ENCODE measurements at places on chromosomes 1 and 21.

- no peak for DNase-seq
These were observed 5.0 kb upstream of the HHIPL2 start for GRCh38 chr1:222552882-222553281.

DNA sequence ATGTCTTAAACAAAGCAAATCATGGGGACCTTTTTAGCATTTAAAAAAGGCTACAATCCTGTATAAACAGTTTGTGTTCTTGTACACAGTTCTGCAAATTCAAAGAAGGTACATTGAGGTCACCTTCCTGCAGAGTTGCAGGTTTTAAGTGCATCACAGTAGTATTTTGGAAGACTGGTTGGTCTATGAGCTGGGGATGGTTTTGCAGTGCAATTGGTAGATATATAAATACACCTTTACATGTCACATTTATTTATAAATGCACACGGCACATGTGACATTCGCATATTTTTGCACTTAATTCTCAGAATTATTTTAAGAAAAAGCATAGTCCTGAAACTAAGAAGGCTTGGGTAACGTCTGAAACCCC lies 599 bp upstream of the ITPKB start:
- DNase-seq: no peak

DNA sequence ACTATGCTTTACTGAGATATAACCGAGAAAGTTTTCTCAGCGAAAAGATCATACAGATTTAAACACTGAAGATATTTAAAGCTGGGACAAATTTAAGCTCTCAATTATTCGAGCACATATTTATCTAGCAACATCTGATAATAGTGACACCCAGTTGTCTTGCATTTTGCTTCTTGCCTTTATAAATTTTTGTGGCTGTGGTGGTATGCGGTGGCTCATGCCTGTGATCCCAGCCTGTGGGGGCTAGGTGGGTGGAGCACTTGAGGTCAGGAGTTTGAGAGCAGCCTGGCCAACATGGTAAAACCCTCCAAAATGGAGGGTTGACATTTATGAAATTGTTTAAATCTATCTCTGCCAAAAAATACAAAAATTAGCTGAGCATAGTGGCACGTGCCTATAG lies 312.2 kb downstream of the SPATA17 start:
- no peak for DNase-seq

- DNase-seq: no peak
These were observed at the start of gene CD247 for GRCh38 chr1:167518331-167518700. Gene CD247, minus strand, starts transcription at chr1:167518529. Its CDS starts 64 bp downstream, at chr1:167518465.

- peak; percentile 33 for DNase-seq
These were observed 245.0 kb upstream of the B3GALT2 start for GRCh38 chr1:193431265-193431977.

- DNase-seq: no peak
These were observed 2.9 kb upstream of the DIP2A start for GRCh38 chr21:46455575-46456385.

GRCh38 chr1:90501281-90501680 lies 215.8 kb downstream of the BARHL2 start:
- no peak for DNase-seq

DNA sequence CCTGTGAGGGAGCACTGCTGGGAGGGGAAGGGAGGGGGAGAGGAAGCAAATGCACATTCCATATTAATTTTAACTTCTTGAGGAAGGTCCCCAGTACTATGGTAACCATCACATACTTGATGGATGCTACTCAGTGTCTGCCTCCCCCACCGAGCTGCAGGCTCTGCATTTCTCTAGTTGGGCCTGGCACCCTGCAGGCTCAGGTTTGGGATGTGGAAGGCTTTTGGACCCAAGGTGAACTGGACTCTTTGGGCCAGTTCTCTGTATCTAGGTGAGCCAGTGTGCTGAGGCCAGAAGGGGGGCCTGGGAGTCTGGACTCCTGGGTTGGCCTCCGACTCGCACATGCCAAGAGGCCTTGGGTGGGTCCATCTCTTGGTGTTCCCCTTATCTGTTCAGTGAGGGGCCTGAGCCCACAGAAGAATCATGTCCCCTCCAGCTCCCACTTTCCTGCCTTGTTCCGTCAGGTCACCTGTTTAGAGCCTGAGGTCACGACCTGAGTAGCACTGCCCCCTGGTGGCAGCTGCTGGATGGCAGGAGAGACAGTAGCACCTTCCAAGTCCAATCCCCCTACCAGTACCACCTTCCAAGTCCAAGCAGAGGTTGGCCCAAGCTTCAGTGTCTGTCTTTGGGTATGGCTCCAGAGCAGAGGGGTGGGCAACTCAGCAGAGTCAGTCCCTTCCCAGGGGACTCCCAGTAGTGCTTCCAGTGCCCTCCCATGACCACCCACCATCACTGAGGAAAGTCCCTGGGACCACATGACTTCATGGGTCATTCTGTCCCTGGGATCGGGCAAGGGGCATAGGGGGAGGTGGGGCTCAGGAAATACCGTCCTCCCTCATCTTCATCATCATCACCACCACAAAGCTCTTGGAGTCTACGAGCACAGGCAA lies 241.8 kb downstream of the TRABD2B start:
- DNase-seq: peak; percentile 52

DNA sequence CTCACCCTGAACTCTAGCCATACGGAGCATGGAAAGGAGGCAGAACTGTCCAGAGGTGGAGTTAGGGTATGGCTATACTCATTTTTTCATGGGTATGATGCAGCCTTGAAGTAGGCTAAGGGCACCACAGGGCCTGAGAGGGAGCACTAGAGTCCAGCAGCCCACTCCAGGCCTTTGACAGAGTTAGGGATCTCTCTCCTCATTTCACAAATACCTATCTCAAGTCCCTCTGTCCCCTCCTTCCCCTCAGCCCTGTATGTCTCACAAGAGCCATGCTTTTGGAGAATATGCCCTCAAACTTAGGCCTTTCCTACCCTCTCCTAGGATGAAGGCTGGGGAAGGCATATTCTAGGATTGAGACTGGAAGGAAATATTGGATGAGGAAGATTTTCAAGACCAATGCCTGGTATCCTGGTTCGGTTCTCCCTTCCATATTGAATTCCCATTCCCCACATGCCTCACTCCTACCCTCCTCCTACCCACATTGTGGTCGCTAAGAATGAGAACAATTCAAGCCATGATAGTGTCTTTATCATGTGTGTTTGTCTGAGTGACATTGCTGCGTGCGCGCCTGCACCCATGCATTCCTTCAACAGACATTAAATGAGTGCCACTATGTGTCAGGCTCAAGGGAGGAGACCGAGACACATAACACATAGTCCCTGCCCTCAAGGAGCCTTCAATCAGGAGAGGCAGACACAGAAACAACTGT lies 2.6 kb upstream of the NECTIN4 start:
- no peak for DNase-seq

GRCh38 chr1:203507759-203508158 lies 13.8 kb downstream of the OPTC start:
- no peak for DNase-seq

- DNase-seq: no peak
These were observed 81.5 kb downstream of the BEND5 start for GRCh38 chr1:48695161-48695560.

GRCh38 chr1:54305906-54306514 lies 100.2 kb downstream of the SSBP3 start:
- no peak for DNase-seq

GRCh38 chr1:155982106-155982505 lies 3.8 kb upstream of the ARHGEF2 start:
- DNase-seq: no peak

- DNase-seq: no peak
These were observed 12.4 kb downstream of the DLGAP3 start for GRCh38 chr1:34917017-34917416.

DNA sequence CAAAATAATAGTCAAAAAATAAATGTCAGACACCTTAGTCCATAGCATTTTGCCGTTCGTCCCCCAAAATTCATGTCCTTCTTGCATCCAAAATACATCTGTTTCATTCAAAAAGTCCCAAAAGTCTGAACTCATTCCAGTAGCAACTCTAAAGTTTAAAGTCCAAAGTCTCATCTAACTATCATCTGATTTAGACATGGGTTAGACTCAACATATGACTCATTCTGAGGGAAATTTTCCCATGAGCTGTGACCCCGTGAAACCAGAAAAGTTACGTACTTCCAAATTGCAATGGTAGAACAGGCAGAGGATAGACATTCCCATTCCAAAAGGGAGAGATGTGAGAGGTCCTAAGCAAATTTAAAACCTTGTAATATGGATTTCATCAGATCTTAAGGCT lies 48.6 kb upstream of the CACHD1 start:
- peak; percentile 6 for DNase-seq

- peak; percentile 24 for DNase-seq
These were observed 6.0 kb upstream of the LY9 start for GRCh38 chr1:160789702-160790611.

GRCh38 chr1:56032096-56032676 lies 547.2 kb downstream of the PLPP3 start:
- DNase-seq: no peak

DNA sequence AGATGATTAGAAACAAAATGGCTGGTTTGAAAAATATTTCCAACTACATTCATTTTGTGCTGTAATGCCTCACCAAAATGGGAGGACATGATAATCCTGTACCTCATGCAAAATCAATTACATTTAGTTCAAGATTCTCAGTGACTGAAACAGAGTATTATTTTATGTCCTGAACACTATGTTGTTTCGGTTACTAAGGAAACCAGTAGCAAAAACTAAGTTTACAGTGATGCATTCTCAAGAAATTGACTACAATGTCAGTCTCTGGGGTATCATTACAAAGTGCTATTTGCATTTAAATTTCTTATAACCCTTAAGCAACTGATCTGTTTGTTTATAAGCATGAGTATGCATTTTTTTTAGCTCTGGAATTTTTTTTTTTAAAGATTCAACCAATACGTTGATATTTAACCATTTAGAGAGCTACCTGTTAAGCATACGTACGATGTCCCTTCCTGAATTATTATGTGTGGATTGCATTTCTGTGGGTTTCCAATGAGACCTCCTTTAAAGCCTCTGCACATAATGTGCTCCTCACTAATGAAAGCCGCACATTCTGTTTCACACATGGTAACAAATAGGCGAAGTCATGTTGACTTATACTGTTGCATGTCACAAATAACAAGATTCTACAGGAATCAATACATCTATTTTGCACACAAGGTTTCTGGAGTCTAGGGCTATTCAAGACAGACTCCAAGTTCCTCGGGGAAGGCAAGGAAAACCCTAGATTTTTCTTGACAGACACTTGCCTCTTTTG lies 1035.7 kb downstream of the ADGRL2 start:
- DNase-seq: no peak

DNA sequence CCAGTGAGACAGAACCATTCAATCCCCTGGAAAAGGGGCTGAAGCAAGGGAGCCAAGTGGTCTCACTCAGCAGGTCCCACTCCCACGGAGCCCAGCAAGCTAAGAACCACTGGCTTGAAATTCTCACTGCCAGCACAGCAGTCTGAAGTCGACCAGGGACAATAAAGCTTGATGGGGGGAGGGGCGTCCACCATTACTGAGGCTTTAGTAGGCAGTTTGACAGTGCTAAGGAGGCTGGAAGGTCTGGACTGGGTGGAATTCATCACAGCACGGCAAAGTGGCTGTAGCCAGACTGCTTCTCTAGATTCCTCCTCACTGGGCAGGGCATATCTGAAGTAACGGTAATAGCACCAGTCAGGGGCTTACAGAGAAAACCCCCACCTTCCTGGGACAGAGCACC lies 105.4 kb upstream of the GORAB start:
- no peak for DNase-seq

- DNase-seq: no peak
These were observed 52.1 kb upstream of the GPR88 start for GRCh38 chr1:100485855-100486258.

- DNase-seq: no peak
These were observed 32.2 kb upstream of the CD1D start for GRCh38 chr1:158148468-158148867.

GRCh38 chr21:19124691-19125090 lies 721.1 kb upstream of the TMPRSS15 start:
- DNase-seq: no peak

DNA sequence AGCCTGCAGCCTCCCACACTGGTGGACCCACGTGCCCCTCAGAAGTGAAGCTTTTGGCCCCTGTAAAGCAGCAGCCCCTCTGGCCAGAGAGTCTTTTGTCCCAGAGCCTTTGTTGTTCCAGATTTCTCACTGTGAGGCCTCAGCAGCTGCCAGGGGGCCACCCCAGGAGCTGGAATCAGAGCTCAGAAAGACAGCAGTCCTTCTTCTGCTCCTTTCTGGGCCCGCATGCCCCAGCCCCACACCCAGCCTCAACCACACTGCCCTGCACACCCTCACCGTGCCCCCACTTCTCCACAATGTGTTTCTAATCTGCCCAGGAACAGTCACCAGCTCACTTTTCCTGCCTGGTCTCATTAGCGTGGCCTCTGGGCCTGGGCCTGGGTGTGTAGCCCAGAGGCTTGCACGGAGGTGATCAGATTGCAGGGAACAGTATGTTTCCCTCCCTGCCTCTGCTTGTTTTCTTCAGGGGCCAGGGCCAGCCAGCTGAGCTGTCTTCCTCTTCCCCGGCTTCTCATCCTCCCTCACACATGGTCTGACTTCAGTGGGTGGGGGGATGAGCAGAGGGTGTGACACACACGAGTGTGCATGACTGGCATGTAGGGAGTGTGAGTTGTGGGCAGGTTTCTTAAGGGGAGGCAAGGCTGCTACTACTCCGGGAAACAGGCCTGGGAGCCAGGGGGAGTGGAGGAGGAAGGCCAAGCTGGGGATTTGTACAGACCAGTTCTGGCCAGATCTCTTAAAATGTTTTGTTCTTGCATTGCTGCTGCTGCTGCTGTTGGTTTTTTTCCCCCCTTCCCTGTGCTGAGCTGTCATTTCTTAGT lies 82.5 kb upstream of the ZNF648 start:
- DNase-seq: no peak

DNA sequence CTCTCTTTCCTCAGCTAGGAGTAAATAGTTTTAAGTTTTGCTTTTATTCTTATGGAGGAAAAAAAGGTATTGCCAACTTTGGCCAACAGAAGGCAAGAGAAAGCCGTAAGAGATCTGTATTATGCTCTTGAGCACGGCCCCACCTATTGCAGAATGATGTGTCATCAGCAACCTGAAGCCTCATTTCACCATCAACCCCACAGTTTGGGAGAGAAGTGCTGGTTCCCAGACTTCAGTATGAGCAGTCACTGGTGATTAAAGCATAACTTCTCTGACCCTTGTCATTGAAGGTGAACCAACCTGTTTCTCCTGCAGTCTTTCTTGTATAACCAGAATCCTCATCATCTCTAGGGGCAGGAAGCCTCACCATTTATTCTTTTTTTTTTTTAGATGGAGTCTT lies 100.2 kb downstream of the SIPA1L2 start:
- DNase-seq: no peak

GRCh38 chr1:207828046-207828445 lies 76.2 kb downstream of the CD46 start:
- DNase-seq: no peak

DNA sequence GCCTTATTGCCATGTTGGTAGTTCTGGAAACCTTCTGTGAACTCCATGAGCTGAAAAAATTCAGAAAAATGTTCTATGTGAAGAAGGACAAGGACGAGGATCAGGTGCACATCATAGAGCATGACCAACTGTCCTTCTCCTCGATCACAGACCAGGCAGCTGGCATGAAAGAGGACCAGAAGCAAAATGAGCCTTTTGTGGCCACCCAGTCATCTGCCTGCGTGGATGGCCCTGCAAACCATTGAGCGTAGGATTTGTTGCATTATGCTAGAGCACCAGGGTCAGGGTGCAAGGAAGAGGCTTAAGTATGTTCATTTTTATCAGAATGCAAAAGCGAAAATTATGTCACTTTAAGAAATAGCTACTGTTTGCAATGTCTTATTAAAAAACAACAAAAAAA lies 57.4 kb downstream of the KCNK1 start:
- no peak for DNase-seq
